RPMI8226 (cell line): ENCODE measurements at places on chromosomes 7 and 10.

DNA sequence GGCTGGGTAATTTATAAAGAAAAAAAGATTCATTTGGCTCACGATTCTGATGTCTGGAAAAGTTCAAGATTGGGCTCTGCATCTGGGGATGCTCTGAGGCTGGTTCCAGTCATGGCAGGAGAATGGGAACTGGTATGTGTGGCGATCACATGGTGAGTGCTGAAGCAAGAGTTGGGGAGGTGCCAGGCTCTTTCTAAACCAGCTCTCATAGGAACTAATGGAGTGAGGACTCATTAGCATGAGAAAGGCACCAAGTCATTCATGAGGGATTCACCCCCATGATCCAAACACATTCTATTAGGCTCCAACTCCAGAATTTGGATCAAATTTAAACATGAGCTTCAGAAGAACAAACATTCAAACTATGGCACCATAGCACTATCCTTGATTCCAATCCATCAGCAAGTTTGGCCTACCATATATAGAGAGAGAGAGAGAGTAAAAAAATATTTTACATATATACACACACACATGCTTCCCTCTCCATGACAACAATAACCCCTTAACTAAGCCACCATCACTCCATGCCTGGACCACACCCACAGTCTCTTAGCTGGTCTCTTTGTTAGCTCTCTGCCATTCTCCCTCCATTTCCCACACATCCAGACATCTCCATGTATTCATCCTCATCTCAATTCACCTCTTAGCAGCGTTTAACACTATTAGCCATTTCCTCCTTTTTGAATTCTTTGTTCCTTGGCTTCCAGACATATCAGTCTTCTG lies 57.9 kb downstream of the NPY start:
- no peak for DNase-seq

- DNase-seq = no peak
Measured at GRCh38 chr7:102888561-102889233, 24.1 kb upstream of the LRRC17 start.

GRCh38 chr10:100645091-100645490 lies 100.3 kb upstream of the PAX2 start:
- no peak for DNase-seq

DNA sequence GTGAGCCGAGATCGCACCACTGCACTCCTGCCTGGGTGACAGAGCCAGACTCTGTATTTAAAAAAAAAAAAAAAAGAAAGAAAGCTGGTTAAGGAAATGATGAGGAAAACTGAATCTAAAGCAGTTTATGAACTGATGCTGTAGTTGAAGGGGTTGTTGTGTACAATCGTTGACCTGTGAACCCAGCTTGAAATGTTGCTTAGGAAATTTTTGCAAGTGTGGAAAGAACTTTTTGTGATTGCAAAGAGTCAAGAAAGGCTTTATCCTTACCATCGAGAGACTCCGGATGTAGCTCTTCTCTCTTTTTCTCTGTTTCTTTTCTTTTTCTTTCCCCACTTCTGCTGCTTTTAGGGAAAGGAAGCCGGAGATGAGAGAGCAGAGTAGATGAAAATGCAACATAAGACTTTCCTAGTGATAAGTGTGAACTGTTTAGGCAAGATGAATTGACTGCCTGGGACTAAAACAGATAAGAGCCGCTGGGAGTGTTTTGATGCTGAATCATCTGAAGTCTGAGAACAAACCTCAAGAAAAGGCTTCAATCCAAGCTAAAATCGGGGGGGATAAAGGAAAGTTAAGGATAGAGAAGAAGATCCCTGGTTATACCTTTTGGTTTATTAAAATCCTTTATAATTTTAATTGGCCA lies 69.0 kb downstream of the TAF3 start:
- no peak for DNase-seq

DNA sequence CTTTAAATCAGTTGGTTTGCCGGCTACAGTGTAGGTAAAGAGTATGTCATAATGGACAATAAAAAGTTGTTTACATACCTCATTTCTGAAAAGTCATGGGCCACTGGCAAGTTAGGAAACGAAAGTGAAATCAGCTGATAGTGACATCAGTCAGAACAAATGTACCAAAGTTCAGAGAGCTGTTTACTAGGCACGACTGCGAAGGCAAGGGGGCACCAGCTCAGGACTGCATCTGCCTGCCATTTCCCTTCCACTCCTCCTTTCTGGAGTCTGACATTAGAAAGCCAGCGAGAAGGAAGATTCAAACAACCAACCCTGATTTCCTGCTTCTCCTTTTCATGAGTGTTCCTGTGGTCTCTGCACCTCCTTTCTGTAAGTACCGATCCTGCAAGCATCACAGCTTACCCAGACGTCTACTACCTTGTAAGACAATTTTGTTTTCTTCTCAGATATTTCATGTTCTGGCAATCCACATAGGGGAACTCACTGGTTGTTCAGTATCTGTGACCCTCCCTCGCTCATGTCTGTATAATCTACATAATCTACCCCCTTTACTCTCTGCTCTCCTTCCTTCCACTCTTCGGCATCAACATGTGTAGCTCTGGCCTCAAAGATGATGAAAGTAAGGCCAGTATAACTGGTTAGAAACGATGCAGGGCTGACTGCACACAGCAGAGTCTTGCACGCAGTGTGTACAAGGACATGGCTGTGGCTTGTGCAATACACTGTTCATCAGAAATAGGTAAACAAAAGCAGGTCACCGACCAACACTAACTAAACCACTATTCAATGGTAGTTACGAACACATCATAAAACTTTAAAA lies at the start of gene TMEM140:
Gene TMEM140 (plus strand): TSS at position 174 of the 823 bp plus-strand sequence. CDS start 16,370 bp downstream, outside the sequence.
- peak; percentile 88 for DNase-seq

DNA sequence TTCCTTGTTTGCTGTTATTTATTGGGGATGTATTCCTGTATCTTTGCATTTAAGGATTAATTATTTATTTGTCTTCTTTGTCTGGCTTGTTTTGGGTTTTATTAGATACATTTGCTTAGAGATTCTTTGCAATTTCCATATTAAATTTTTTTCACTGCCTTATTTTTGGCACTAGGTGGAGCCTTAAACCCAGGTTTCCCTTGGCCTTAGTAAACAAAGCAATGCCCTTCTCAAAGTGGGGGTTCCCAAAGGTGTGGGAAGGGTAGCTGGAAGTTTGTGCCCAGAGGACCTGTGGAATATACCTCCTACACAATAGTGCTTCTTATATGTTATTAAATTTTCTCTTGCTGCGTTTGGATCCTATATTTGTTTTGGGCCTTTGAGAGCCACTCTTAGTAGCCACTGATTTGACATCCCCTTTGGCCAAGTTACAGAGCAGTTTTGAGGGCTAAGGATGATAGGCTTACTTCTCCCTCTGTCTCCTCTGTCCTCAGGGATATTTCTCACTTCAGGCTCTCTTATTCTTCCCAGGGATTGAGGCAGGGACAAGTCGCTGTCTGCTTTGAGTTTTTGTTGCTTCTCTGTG lies 162.3 kb downstream of the ITGB1 start:
- no peak for DNase-seq

- no peak for DNase-seq
Measured at GRCh38 chr10:655184-655583, 34.3 kb downstream of the DIP2C start.

DNA sequence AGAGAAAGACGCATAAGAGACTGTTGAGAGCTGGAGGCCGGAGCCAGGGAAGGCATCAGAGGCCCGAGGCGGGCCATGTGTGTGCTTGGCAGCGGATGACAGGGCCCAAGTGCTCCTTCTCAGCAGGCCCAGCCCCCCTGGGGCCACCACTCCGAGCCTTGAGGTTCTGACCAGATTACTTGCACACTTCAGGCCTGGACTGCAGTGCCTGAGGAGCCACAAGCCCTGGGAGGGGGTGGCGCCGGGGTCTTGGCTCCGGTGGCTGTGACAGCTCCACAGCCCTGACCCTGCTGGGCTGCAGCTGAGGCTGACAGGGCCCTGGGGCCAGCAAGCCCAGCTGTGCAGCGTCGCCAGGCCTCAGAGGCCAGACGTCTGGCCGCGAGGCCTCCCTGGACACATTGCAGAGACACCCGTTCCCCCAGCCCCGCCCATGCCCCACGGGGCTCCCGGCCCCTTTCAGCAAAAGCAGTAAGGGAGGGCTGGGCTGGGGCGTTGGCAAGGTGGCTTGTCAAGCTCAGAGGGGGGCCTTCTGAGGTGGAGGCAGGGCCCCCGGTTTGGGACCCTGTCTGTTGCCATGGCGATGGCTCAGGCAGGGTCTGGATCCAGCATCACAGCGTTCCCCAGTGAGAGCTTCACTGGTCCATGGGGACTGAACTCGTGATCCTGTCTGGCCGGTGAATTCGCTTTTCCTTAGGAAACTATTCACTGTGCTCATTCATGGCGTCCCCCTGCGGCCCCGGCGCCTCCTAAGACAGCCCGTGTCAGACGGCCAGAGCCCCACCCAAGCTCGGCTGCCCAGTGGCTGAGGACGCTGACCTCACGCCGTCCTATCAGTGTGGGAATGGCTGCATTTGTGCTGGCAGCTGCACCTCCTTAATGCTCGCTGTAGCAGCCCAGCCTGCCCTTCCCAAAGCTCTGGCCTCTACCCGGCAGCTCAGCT lies 5.7 kb downstream of the ELN start:
- no peak for DNase-seq

DNA sequence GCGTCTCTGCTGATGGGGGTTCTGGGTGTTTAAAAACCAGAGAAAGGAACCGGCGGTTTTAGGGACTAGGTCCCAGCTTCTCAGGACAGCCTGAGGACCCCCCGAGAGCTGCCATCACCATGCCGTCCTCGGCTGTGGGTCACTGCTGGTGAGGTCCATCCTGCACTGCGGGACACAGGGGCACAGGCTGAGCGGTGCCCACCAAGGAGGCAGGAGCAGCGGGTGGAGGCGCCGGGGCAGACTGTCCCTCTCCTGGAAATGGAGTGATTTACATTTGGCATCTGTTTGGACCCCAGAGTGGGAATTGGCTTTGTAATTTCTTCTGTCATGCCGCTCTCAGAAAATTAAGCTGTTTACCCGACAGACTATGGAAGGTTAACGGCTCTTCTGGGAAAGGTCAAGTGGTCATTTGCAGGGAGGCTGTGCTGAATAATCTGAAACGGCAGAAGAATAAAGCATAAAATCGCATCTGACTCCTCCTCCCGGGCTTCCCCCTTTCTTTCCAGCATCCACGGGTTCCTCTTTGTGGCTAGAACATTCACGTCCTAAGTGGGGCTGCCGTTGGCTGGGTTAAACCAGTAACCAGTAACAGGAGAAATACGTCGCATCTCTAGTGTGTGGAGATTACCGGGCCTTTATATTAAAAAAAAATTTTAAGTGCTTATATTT lies 31.7 kb downstream of the LHPP start:
- no peak for DNase-seq

DNA sequence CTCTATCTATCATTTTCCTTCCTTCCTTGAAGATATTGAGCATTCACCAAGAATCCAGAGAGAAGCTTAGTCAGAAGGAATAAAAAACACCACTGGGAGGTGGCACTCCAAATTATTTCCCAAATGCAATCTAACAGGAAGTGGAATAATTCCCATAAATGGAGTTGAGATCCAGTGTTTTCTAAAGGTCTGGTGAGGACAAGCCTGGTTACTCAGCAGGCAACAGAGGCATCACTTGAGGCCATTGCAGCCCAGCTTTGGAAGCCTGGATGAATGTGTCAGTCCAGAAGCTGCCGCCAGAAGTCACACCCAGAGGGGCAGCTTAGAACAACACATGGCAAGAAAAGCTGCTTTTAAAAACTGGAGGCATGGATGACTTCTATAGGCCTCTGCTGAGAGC lies 288.9 kb upstream of the KLF6 start:
- DNase-seq = no peak

DNA sequence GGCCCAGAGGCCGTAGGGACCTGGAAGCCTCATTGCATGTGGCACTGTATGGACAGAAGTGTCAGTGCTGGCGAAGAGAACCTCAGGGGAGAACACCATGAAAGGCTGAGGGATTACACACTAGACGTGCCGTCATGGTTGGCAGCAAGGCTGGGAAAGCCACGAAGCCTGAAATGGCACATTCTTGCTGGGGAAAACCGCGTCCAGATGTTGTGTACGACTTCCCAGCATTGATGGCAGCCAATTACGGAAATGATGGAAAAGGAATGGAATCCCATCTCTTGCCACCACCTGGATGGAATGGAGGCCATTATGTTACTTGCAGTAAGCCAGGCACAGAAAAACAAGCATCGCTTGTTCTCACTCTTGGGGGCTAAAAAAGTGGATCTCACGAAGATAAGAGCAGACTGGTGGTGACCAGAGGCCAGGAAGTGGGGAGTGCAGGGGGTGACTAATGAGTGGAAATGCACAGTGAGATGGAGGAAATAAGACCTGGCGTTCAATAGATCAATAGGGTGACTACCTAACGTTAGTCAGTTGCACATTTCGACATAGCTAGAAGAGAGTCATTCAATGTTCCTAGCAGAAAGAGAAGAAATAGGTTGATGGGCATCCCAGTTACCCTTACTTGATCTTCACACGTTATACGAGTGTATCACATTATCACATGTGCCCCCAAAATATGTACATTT lies 14.6 kb upstream of the PWWP2B start:
- no peak for DNase-seq
